Activated T-helper 17 cell treated with anti-CD3 and anti-CD28 coated beads, Interleukin-2, amount 50 U/mL, for 72 hours (primary cell): ENCODE measurements at places on chromosomes 2 and 18. TPM values are rescaled to one million over a fixed set of nuclear protein-coding genes. Genes with fewer than 3 reads are reported as not detected.

GRCh38 chr18:5159080-5159479 lies 38.0 kb downstream of the AKAIN1 start:
- no peak for ATAC-seq
- H3K27ac ChIP-seq = no peak overlapping the region
- H3K27me3 ChIP-seq = no peaks in the 10 kb centered on the region
- H3K4me3 ChIP-seq = no peak overlapping the region
- H3K36me3 ChIP-seq = no peaks in the 10 kb centered on the region

DNA sequence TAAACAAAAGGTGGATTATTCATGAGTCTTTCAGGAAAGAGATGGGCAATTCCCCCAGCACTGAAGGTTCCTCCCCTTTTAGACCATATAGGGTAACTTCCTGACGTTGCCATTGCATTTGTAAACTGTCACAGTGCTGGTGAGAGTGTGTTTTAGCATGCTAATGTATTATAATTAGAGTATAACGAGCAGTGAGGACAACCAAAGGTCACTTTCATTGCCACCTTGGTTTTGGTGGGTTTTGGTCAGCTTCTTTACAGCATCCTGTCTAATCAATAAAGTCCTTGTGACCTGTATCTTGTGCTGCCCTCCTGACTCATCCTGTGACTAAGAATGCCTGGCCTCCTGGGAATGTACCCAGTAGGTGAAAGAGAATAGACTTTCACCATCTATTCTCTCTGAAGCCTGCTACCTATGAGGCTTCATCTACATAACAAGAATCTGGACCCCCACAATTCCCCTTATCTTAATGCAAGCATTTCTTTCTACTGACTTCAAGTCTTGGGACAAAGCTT lies 148.7 kb downstream of the CABLES1 start:
- H3K36me3 ChIP-seq = no peaks in the 10 kb centered on the region
- H3K4me1 ChIP-seq = peaks cover 15% of the 10 kb centered on the region
- H3K4me3 ChIP-seq = peak overlapping the region; percentile 60
- peak; percentile 92 for ATAC-seq

- no peaks in the 10 kb centered on the region for H3K27me3 ChIP-seq
- H3K36me3 ChIP-seq = peaks cover 97% of the 10 kb centered on the region
- no peaks in the 10 kb centered on the region for H3K4me1 ChIP-seq
- H3K4me3 ChIP-seq = no peak overlapping the region
These were observed 14.6 kb downstream of the NOL10 start for GRCh38 chr2:10675131-10675530.

DNA sequence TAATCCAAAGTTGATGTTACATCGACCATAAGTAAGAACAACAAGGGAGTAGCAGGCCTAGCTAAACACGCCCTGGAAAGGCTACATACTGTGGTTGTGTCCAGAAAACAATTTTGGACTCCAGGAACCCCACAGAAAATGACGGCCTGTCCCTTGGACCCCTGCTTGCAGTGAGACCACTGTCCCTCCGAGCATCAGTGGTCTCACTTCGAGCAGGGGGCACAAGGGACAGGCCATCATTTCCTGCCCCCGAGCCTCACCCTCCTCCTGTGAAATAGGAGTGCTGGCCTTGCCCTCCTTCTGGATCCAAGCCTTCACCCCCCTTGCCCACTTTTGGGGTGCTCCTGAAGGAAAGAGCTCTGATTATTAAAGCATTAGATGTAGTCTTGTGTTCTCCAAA lies 144.4 kb downstream of the CTIF start:
- no peak overlapping the region for H3K27ac ChIP-seq
- no peak overlapping the region for H3K4me3 ChIP-seq
- no peaks in the 10 kb centered on the region for H3K27me3 ChIP-seq
- H3K4me1 ChIP-seq = no peaks in the 10 kb centered on the region
- H3K36me3 ChIP-seq = no peaks in the 10 kb centered on the region
- no peak for ATAC-seq

DHRS9 gene
- 0.71 TPM for total RNA-seq
